GM12878 (cell line): ENCODE measurements at places on chromosomes 13 and 19. TPM values are rescaled to one million over a fixed set of nuclear protein-coding genes. Genes with fewer than 3 reads are reported as not detected.

DNA sequence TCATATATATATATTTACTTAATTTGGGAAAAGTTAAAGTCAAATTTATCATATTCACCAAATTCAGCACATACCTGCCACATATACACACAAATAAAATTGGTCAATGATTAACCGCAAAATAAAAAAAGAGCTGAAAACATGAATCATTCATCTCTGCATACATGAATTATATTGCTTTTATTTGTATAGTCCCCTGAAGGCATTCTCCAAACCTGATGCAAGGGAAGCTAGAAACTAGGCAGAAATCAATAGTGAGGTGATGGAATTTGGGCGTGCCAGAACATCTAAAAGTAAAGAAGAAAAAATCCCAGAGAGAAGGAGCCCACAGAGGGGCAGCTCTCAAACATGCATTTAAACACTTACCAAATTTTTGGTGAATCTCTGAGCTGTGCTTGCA, 60.1 kb downstream of the UFM1 start:
- H3K36me3 ChIP-seq, result no peaks in the 10 kb centered on the region
- no peak overlapping the region for H3K4me3 ChIP-seq
- no peak for DNase-seq
- no peaks in the 10 kb centered on the region for H3K27me3 ChIP-seq
- no peak overlapping the region for H3K27ac ChIP-seq
- H3K4me1 ChIP-seq, result no peaks in the 10 kb centered on the region

DNA sequence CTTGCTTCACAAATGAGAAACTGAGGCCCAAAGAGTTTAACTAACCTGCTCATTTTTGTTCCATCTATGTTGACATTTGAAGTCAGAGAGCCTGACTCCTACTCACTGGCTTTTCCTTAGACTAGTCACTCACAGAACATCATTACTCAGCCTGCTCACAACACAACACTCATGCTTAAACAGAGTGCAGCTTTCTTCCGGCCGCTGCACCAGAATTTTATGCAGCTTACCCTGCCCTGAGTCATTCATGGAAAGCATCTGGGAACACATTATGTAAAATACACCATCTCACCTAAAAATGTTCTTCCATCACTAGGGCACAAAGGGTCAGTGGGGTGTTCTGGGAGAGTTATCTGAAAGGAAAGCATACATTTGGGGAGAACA, 303.4 kb downstream of the SPRY2 start:
- H3K27ac ChIP-seq, result no peak overlapping the region
- H3K27me3 ChIP-seq, result no peaks in the 10 kb centered on the region
- H3K36me3 ChIP-seq, result no peaks in the 10 kb centered on the region
- no peak overlapping the region for H3K4me3 ChIP-seq
- H3K4me1 ChIP-seq, result peaks cover 8% of the 10 kb centered on the region; the same call in 1 of the 2 replicates

DNA sequence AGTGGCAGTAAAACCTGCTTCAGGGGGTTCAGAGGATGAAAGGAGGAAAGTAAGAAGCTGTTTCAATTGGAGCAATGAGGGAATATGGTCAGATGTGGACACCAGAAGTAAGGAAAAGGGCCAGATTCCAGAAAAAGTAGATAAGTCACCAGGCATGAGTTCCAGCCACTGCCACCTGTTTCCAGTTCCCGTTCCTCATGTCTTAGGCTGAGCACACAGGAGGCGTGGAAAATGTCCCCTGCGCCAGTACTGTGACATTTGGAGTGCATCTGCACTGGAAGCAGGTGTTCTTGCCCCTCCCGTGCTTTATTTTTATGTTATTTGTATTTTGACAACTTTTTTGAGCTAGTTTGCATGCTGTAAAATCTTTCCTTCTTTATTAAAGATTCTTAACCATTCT, 25.3 kb downstream of the LMO7 start:
- H3K4me3 ChIP-seq, result no peak overlapping the region
- H3K36me3 ChIP-seq, result no peaks in the 10 kb centered on the region
- peaks cover 4% of the 10 kb centered on the region; the same call in 1 of the 2 replicates for H3K4me1 ChIP-seq
- H3K27ac ChIP-seq, result no peak overlapping the region

The SERPINE3 gene
- total RNA-seq, result not detected in 2 replicates

The CDX2 gene
- 0.15 TPM in 1 of 2 replicates, not detected in the other for total RNA-seq

The KCNRG gene
- total RNA-seq, result 0.27 and 0.44 TPM in 2 replicates
